M059J (cell line): ENCODE measurements at places on chromosomes 3 and 15. TPM values are rescaled to one million over a fixed set of nuclear protein-coding genes. Genes with fewer than 3 reads are reported as not detected.
A peak's percentile ranks its signal among the peaks of the same experiment; 100 is the strongest.

Gene UCN2
- 0.17 and 2.7 TPM in 2 replicates for total RNA-seq

DNA sequence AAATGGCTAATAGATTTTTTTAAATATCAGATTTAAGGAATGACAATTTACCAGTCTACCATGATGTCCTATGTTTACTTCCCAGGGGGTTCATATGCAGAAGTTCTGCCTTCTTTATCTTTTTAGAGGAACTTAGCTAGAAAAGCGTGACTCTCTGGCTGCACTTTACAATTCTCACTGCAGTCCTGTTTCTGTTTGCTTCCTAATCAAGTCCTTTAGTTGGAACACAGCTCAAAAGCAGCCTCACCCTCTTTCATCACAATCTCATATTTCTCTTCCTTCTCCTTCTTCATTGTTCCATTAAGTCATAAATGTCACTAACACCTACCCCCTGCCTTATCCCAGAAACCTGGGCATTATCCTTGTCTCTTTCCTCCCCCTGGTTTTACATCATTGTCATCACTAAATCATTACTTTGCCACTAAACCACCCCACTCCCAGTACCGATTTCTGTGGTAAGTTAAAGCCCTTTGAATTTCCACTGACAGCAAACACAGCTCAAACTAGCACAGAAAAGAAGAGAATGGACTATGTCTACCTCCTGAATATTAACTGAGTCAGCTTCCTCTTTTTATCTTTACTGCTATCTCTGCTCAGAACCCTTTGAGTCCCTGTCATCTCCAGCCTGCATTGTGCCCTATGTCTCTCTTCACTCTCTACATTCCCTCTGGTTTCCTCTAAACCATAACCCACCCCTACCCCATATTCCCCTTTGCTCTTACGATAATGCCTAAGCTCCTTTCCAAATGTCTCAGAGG, 13.8 kb upstream of the PPP4R2 start:
- DNase-seq = no peak

- DNase-seq = no peak
Measured at GRCh38 chr3:190467922-190468321, 18.2 kb upstream of the TMEM207 start.

- DNase-seq = no peak
Measured at GRCh38 chr15:31474059-31474868, 147.6 kb downstream of the KLF13 start.

Gene HCLS1
- total RNA-seq = 0.81 TPM in 1 of 2 replicates, not detected in the other

DNA sequence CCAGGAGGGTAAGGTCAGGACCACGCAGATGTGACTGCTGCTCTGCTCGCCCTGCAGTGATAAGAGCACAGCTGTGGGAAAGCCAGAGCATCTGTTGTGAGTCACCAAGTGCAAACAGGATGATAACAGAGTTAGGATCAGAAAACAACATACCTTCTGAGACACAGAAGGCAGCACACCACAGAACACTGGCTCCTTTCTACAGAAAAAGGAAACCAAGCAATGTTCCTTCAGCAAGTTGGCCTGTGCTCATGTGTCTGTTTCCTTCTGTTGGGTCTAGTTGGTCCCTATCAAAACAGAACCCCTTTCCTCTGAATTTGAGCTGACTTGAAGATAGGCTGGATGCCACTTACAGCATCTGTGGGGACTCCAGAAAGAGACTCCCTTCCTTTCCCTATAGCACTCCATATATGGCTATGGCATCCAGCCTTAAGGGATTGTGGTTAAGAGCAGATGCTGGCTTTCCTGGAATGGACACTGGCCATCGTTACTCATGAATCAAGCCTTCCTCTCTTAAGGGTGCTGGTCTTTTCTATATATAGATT, 440.7 kb upstream of the THBS1 start:
- peak; percentile 95 for DNase-seq

Gene DNAJB8
- total RNA-seq = not detected in 2 replicates

Gene SORD
- total RNA-seq = 11.1 and 22.0 TPM in 2 replicates

DNA sequence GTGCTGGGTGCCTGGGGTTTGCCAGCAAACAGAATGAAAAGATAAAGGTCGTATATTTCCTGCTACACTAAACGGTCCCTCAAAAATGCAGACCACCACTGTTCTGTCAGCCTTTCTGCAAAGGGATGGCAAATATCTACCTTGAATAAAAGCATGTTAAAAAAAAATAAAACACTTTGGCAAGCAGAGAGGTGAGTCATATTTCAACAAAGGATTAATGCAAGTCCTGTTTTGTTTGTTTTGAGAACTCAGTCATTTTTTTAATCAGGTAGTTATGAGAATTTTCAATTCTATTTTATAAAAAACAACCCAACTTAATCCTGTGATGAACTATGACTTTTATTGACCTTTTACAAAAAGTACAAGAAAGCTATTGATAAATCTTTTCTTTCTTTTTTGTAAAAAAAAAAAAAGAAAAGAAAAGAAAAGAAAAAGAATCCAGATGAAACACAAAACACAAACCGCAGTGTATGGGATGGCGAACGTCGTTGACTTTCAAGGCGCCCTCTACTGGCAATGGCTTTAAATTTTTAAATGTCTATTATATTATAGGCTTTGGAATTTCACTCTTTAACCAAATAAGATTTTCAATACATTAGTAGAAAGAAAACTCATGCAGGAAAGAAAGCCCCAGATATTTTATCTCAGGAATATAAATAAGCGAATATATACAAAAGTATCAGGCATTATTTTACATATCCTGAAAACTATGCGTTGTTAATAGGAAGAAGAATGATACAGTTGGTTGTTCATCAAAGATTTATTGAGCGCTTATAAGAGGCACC, 87.8 kb downstream of the NCEH1 start:
- DNase-seq = peak; percentile 86

- DNase-seq = peak; percentile 68
Measured at GRCh38 chr3:119794971-119795612, 13.2 kb downstream of the NR1I2 start.

Gene TMCO5A
- not detected in 2 replicates for total RNA-seq

Gene ATG7
- total RNA-seq = 36.8 and 68.7 TPM in 2 replicates

- DNase-seq = no peak
Measured at GRCh38 chr3:127723011-127723567, 50.3 kb downstream of the ABTB1 start.
